ENCODE measurements at places on chromosomes 5 and 9.

DNA sequence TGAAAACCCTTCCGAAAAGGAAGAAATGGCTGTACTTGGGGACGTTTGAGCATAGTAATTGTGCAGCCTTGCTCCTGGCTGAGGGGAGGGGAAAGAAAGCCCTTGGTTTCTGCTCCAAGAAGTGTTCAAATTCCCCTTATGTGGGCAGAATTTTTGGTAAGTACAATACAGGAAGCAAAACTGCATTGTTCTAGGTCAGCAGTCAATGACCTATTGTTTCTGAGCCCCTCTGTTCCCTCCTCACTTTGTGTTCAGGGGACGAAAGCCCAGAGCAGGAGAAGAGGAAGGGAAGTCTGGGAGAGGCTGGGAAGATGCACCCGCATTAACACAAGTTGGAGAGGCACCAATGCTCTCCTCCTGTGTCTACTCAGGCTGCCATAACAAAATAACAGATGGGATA lies 11.9 kb downstream of the BASP1 start:
- DNase-seq, result no peak

GRCh38 chr9:115946530-115946929 lies 207.1 kb upstream of the PAPPA start:
- DNase-seq, result no peak

GRCh38 chr5:35804201-35804653 lies 52.5 kb upstream of the IL7R start:
- DNase-seq, result peak; percentile 81

GRCh38 chr9:34508463-34508862 lies 14.3 kb downstream of the ENHO start:
- DNase-seq, result no peak

GRCh38 chr5:59158165-59158564 lies 575.3 kb downstream of the RAB3C start:
- no peak for DNase-seq

DNA sequence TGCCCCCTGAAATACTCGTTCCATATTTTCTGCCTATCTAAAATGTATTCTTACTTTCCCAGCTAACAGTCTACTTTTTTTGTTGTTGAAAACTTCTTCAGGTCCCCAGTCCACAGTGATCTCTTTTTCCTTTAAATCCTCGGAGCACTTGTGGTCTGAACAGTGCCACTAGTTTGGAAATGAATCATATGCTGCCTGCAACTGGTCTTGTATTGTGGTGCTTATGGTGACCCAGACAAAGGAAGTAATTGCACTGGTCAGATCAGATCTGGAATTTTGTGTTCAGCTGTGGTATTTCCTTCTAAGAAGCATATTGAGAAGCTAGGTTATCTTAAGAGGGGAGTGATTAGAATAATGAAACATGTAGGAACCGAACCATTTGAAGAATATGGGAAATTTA lies 2.9 kb downstream of the UNC13B start:
- DNase-seq, result no peak

DNA sequence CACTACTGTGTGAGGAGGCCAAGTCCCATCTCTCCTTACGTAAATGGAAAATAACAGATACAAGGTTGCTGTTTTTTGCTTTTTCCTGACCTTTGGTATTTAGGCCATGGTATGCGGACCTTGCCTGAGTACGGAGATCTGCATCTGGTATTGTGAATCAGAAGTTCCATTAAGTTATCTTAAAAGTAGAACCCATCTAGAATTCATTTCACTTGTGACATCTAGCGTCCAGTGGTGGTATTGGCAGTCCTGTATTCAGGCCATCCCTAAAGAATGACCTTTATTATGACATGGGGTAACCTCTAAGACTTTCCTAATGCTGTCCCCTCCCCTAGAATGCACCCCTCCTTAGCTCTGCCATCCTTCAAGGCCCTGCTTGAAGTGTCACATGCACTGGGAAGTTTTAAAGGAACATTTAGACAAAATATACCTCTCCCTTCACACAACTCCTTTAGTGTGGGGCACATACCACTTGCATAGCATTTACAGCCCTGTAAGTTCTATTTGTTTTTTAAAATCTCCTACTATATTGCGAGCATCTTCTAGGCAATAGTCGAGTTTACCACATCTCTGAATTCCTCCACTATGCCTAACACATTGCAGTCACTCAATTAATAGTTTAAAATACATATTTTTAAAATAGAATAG lies 1.9 kb upstream of the SPDL1 start:
- peak; percentile 50 for DNase-seq

DNA sequence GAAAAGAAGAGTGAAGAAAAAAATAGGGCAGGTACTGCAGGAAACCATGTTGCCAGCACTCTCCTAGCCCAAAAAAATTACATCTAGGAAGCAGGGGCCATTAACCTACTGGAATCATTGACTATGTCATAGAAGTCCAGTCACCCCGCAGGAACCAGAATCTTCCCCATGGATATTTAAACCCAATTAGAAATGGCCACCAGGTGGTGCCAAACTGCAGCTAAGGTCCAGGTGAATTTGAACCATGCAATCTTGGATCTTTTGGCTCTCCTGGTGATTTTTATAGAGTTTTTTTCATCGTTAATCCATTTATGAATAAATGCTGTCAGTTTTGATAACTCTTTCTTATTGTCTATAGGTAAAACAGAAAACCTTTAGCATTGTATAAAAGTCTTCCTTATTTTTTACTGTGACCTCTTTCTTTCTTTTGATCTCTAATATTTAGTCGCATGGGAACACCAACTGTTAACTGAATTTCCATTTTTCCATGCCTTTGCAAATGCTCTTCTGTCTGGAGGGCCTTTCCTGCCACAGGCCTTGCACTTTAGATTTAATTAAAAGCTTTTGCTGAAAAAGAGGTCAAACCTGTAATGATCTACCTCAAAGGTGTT lies 147.5 kb upstream of the FGF10 start:
- peak; percentile 48 for DNase-seq

DNA sequence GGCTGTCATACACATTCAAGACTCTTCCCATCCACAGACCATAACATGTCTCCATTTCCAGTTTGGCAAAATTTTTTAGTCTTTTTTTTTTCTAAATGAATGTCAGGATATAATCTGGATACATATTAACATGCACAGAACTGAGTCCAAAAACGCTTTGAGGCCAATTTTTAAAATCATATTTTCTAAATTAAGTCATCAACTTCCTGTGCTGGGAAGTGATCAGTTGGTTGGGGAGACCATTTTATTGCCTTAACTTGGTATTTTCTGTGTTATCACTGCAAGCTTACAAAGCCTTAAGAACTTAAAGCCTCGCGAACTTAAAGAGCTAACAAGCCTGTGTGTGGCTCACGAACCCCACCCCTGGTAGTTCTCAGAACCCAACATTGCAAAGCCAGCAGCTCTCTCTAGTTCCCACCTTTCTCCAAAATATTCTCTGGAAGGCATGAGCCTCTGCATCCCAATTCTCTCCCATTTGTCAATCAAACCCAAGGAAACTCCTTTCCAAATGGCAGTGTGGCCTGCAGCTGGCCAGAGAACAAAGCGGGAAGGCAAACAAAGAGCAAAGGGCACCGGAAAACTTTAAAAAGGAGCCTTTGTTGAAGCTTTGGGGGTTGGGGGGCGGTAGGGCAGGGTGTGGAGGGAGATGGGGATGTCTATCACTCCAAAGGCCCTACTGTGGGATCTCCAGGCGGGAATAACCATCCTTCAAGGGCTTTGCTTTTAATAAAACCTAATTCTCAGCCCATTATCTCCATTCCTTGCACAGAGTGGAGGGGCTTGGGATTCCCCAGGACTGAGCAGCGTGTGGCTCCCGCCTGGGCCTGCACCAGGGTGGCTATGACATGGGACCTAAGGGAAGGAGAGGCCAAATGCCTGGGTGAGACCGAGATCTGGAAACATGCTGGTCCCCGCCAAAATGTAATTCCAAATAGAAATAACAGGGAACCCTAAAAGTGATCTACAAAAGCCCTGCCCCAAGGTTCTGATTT lies 65.0 kb downstream of the ROR2 start:
- DNase-seq, result no peak

GRCh38 chr5:2869471-2869870 lies 118.0 kb upstream of the IRX2 start:
- DNase-seq, result no peak

GRCh38 chr9:122900791-122901190 lies 4.4 kb downstream of the RC3H2 start:
- no peak for DNase-seq

DNA sequence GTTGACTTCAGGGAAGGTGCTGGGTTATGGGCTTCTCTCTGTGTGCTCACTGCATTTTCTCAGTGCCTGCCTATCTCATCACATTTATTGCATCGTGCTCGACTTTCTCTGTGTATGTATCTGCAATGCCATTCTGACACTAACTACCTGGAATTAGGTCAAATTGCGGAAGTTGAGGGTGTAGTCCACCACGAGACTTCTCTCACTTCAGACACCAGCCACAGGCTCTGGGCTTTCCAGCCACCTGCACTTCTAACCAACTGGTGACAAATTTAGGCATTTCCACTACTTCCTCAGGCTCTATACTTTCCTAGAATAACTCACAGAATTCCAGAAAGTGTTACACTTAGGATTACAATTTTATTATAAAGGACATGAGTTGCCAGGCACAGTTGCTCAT lies 188.6 kb upstream of the ZNF608 start:
- no peak for DNase-seq

DNA sequence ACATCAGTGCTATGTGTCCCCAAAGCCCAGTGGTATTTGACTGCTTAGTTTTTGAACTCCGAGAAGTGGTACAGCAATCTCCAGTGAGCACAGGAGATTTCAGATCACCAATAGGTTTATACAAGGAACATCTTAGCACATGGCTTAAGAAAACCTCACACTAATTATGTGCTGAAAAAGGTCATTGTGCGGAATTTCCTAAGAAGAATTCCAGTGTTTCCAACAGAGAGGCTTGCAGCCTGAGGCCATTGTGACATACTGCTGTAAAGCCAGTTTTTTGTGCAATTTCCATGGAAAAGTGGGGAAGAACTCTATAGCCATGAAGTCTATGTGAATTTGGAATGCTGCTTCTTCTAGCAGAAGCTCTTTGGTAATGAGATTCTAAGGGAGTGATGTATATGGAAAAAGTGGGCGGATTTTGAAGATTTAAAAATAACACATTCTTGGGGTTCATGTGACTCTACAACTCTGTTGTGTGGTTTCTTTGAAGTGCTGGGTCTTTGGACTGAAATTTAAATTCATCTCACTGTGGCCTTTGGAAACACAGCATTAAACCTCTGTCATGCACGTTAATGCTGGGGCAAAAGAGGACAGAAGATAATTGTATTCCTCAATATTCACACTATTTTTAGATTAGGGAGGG lies 110.5 kb upstream of the CD180 start:
- no peak for DNase-seq

GRCh38 chr5:151234476-151235238 lies 10.8 kb upstream of the CCDC69 start:
- DNase-seq, result peak; percentile 1

- no peak for DNase-seq
These were observed 27.6 kb downstream of the SGCD start for GRCh38 chr5:156354571-156354970.

DNA sequence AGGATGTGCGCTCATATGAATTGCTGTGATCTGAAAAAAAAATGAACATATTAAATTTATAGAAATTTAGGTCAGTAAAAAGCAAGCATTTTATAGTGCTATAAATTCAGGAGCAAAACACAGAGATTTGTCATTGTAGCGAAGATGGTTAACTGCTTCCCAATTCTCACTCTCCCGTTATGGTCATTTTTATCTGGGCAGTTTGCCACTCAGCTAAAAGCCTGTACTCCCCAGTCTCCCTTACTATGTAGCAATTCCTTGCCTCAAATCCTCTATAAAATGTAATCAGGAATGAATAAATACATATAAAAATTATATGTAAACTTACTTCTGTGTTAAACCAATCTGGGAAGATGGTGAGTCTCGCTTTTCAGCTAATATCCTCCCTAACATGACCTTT lies 471.5 kb downstream of the HINT1 start:
- no peak for DNase-seq

DNA sequence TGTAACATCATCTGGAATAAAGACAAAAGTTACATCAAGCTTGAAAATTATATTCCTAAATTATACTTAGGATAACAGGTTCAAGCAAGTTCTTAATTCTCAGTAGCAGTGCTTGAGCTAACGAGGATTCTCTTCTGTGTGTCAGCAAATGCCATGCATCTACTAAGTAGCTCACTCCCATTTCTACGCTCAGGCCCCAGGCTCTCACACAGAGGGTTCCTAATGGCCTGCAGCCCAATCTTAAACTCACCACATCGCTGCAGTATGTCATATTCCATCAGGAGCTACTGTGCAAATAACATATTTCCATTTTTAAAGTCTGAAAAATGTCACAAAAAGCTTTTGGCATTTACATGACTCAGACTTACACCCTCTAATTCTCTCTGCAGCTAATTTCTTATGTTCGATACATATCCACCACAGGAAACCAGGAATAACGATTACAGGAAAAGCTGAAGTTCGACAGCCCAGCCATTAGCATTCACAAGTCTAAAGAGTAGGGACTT lies 474.8 kb downstream of the EFNA5 start:
- no peak for DNase-seq

All from NCI-H2081 (cell line).